ENCODE measurements at places on chromosomes 2 and 18. TPM values are rescaled to one million over a fixed set of nuclear protein-coding genes. Genes with fewer than 3 reads are reported as not detected.

DNA sequence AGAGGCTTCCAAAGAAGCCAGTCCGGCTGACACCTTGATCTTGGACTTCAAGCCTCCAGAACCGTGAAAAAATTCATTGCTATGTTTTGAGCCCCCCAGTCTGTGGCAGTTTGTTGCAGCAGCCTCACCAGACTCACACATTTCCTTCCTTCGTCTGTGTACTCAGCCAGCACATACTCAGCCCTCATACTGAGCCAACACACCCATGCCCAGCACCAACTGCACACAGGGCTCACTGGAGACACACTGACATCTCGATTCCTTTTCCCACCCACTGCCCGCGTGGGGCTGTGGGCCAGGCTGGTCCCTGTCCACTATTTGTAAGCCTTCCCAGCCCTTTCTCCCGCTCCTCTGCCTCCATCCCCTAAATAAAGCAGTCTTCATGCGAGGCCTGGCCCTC is 24.1 kb upstream of the NMUR1 start:
- H3K4me1 ChIP-seq, result peaks cover 13% of the 10 kb centered on the region
- peak overlapping the region; percentile 31 for H3K4me3 ChIP-seq
- no peak overlapping the region for H3K27ac ChIP-seq
- no peaks in the 10 kb centered on the region for H3K27me3 ChIP-seq

DPP4 gene
- 52.9 TPM for total RNA-seq

SLC35G4 gene
- not detected for total RNA-seq

GRCh38 chr2:207813942-207814341 is 44.2 kb upstream of the FZD5 start:
- H3K36me3 ChIP-seq, result no peaks in the 10 kb centered on the region
- H3K4me1 ChIP-seq, result no peaks in the 10 kb centered on the region
- H3K27me3 ChIP-seq, result peaks cover 11% of the 10 kb centered on the region
- no peak overlapping the region for H3K4me3 ChIP-seq

TUBA4B gene
- not detected for total RNA-seq

DNA sequence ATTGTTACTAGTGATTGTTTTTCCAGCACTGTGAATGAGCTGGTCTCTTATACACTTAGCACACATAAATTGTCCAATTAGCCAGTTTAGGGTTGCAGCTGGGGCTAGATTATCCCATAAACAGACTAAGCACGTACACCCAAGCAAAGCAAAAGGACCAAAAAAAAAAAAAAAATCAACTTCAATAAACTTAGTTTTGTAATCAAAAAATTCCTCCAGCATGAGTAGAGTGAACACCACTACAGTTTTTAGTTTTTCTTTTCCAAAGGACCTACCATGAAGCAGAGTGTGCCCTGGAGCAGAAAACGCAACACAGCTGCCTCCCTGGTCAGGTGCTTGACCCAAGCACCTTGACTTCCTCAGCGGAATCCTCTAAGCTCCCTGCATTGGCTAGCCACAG is 249.4 kb upstream of the SLC14A2 start:
- peaks cover 33% of the 10 kb centered on the region for H3K27me3 ChIP-seq
- no peak for DNase-seq
- no peak overlapping the region for H3K27ac ChIP-seq
- no peak overlapping the region for H3K4me3 ChIP-seq

GRCh38 chr2:106800976-106801655 is 84.9 kb downstream of the ST6GAL2 start:
- H3K4me1 ChIP-seq, result no peaks in the 10 kb centered on the region
- no peaks in the 10 kb centered on the region for H3K36me3 ChIP-seq
- H3K4me3 ChIP-seq, result no peak overlapping the region
- DNase-seq, result no peak
- H3K27ac ChIP-seq, result no peak overlapping the region

DNA sequence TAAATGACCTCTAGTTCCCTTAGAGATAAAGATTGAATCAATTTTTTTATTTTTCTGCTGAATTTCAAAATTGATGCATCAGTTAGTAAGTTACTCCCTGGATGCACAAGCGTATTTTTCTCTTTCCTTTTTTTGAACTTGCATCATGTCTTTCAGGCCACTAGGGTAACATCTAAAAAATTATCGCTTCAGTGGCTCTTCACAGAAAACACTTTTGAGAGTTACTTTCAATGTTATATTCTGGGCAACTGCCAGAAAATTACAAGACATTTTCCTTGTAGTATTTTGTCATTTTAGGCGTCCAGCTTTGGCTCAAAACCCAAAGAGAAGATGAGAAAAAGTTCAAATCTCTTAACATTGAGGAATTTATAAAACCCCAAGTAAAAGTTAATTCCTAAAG is 59.8 kb downstream of the DSEL start:
- no peak for DNase-seq
- H3K4me3 ChIP-seq, result no peak overlapping the region
- no peaks in the 10 kb centered on the region for H3K27me3 ChIP-seq
- H3K36me3 ChIP-seq, result no peaks in the 10 kb centered on the region
- peaks cover 11% of the 10 kb centered on the region for H3K4me1 ChIP-seq

CD302 gene
- 0.88 TPM for total RNA-seq

Data from activated T-cell treated with anti-CD3 and anti-CD28 coated beads, Interleukin-2, amount 50 U/mL, for 72 hours (primary cell).